Epithelial cell of prostate (primary cell): ENCODE measurements at places on chromosomes 7 and 10.
A peak's percentile ranks its signal among the peaks of the same experiment; 100 is the strongest.

DNA sequence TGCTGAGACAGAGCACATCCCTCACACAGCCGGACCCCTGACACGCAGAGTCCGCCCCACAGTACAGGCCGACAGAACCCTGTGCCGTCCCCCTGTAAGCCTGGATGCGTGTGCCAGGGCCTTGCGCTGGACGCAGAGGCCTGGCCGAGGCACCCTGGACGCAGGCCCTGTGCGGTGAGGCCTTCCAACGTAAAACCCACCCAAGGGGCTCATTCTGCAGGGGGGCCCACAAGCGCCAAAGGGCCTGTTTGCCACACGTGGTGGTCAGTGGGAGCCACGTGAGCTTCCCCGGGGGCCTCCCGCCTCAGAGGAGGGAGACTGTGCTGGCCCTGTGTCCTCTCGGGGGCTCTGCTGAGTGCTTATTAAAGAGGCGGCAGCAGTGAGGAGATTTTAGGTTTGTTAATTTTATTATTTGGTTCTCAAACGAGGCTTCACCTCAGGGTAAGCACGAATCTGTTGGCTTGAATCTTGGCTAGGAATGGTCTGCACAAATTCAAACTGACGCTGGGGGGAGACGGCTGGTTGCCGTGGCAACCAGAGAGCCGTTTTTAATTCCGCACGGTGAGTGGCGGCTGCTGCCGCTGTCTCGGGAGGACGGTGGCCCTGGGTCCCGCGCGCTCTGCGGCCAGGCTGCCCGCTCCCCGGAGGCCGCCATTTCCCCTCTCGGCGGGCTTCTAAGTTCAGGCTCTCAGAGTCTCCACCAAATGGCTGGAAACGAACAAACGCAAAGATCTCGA is 4.9 kb upstream of the ADGRA1 start:
- DNase-seq = no peak

DNA sequence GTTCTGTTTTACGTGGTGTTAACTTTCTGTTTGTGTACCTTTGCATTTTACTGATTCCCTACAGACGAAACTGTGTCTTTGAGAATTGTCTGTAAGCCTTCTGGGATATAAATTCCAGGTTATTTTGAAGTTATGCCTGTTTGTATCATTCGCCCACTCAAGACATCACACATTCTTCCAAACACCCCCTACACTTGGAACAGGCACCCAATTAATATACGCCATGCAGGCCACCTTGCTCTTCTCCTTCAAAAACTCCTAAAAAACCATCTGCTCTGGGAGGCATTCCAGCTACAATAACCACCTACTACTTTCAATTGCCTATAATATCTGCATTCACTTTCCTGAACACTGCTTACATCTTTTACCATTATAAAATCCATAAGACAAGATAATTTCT is 453.3 kb downstream of the DGKB start:
- DNase-seq = no peak

- peak; percentile 85 for DNase-seq
Observed at GRCh38 chr7:148772297-148773089, 73.8 kb downstream of the CUL1 start.

GRCh38 chr10:75286901-75287300 is 51.1 kb upstream of the COMTD1 start:
- DNase-seq = no peak

DNA sequence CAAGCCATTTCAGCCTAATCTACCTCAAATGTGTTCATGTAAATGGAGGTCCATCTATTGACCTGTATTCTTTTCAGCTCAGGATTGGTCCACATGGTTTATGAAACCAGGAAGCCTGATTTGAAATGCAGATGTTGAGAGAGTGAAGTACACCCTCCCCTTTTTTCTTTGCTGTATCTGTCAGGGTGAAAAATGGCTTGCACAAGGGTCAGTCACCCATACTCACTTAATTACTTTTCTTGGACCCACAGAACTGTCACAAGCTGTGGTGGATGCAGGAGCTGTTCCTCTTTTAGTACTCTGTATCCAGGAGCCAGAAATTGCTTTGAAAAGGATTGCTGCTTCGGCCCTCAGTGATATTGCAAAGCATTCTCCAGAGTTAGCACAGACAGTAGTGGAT is 41.2 kb downstream of the SPAG6 start:
- DNase-seq = no peak

DNA sequence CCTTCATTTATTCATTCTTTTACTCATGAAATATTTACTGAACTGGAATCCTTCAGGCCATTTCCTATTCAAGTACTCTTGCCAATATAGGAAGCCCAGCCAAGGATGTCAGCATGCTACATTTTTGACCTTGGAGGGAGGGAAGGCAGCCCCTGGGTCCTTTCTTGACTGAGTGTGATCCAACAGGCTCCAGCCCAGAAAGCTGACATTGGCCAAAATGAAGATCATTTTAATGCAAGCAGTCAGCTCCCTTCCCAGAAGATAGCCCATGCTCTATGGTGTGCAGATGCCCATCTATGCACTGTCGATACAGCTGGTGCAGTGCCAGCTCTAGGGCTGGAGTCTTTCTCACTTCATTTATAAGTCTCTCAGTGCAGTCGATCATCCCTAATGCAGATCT is 646.0 kb downstream of the KCNMA1 start:
- DNase-seq = no peak

- no peak for DNase-seq
Observed at GRCh38 chr7:25132430-25132829, 7.4 kb upstream of the CYCS start.

DNA sequence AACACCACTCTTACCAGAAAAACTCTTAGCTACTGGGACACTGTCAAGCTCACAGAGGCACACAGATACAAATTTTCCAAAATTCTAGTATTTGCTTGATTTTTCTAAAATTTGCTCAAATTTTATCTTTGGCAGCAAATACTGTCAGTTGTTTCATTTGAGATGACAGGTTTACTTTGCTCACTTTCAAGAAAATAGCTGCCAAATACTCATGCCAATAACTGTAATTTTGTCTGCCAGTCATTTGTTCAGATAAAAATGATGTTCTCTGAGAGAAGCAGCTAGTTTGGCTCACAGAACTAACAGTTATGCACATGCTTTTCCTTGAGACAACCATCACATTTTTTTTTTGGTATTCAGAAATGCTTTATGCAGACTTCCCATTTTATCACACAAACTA is 82.8 kb downstream of the LRRC18 start:
- no peak for DNase-seq

DNA sequence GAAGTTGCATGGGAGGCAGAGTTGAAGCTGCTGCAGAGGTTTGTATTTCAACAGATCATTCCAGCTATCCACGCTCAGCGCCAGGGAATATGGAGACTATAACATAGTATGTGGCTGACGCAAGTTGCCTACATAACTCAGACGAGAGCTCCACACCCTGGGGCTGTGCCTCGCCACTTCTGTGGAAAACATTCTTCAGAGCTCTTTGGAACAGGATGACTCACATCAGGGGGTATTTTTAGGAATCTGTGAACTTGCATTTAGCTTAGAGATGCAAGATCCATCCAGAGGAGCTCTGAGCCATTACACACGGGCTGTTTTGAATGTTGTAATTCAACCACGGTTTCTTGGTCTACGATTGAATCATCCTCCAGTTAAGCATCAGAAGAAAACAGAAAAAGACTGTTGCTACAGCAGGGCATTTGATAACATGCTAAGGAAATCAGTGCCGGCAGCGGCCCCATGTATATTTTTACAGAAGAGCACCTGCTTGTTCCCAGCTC is 481.5 kb upstream of the AKR1E2 start:
- DNase-seq = peak; percentile 90

- DNase-seq = no peak
Observed at GRCh38 chr7:101410743-101411507, 48.2 kb downstream of the COL26A1 start.

DNA sequence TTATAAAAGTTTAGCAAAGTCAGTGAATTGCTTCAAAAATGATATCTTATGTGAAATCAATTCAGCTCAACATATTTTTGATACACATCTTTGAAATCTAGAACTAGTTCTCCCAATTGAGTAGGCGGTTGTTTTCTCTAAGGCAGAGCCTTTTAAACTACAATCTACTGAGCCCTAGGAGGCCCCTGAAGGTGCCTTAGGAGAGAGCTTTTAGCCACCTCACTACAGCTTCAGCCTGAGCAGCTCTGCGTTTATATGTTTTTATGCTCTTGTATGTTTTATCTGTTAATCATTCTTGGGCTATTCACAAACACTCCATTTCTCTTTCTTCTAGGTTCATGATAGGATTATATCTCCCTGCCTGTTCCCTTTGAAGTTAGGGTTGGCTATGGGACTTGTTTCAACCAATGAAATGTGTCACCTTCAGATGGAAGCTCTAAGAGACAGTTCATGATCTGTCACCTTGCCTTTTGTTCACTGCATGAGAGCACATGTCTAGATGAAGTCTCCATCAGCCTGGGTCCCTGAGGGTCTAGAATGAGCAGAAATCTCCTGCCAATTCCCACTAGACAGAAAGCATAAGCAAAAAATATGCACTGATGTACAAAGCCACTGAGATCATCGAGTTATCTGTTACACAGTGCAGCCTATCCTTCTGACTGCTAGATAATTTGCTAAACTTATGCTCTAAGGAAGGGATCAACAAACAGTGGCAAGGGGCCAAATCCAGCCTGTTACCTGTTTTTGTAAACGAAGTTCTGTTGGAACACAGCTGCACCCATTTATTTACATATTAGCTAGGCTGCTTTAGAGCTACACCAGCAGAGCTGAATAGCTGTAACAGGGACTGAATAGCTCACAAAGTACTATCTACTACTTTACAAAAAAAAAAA is 128.5 kb upstream of the CDK1 start:
- DNase-seq = no peak

- DNase-seq = no peak
Observed at GRCh38 chr10:17954861-17955260, 3.1 kb downstream of the SLC39A12 start.

GRCh38 chr7:70419526-70420380 is 712.2 kb upstream of the GALNT17 start:
- no peak for DNase-seq

GRCh38 chr7:87413029-87413428 is 62.5 kb downstream of the ABCB4 start:
- DNase-seq = no peak

GRCh38 chr10:70885481-70885880 is 2.9 kb downstream of the PCBD1 start:
- no peak for DNase-seq

DNA sequence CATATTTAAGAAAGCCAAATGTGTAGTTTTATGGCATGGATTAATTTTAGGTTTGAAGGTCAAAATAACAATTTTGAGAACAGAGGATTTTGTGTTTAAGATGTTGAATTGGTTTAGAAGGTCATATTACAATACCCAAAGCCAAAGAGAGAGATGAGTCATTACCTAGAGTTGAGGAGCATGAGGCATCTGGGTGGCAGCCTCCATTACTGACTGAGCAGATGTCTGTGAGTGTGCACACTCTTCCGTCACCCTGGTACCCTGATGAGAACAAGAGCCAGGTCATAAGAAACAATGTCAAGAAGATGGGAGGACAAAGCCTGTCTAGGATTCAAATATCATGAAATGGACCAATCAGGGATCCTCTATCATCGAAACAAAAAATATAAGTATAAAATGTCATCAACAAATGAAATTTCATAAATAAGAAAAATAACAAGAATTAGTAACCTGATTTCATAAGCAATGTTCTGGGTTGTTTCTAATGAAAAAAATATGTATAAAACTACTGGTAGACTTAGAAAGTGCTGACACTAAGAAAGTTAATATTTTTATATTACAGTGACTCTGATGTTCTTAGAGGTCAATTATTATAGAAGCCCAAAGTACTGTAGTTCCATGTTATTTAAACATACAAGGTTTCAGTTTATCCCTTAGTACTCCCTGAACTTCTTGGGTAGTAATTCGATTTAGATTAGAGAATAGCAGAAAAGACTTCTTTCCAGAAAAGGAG is 20.0 kb downstream of the CUBN start:
- DNase-seq = no peak

DNA sequence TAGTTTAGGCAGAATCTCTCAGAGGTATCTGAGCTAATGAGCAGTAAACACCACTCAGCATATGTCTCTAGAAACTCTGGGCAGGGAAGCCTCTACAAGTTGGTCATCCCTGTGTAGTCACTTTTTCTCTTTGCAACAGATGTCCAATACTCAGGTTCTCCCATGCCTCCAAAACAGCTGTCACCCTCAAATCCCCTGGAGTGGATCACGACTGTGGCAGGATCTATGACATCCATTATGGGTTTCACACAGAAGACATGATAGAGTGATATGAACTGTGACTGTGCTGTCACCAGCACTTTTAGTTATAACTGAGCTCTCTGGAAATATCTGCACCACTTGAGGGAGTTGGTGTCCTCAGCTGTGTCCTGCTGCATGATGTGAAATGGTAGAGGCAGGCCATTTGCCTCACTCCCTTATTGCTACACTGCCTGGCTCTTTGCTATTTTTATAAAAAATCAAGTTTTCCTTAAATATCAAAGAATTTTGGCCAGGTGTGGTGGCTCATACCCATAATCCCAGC is 24.1 kb upstream of the ZNRF2 start:
- DNase-seq = no peak

- DNase-seq = no peak
Observed at GRCh38 chr7:54729107-54729506, 29.9 kb downstream of the SEC61G start.

- no peak for DNase-seq
Observed at GRCh38 chr10:117126034-117126433, 12.0 kb downstream of the VAX1 start.

DNA sequence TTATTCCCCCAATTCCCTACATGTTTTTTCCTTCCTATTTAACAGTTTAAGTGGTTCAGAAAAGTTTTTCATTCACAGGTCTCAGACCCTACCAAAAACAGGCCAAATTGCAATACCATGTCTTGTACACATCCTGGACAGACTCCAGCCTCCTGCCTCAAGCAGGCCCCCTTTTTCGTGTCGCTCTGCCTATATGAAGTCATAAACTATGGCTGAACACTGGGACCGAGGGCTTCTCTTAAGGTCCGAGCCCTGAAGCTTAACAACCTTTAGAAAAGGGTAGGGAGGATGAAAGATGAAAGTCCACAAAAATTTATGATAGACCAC is 1.4 kb downstream of the FBXW4 start:
- no peak for DNase-seq

- no peak for DNase-seq
Observed at GRCh38 chr10:9800011-9800410, 1217.7 kb upstream of the CELF2 start.

DNA sequence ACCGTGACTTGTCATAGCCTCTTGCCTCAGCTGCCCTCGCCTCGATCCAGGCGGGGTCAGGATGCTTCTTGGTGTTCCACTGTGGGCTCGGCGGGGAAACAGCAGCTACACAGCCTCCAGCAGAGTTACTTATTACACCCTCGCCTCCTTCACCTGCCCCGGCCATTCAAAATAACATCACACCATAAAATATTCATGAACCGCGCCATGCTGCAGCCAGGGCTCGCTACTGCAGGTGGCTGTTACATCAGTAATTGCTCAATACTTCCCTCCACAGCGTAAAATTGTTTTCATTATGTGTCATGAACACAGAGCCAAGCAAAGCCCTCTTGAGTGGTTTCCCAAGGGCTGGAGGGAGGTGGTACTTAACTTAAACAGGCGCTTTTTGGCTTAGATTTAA is 241.5 kb upstream of the SP8 start:
- DNase-seq = no peak

GRCh38 chr10:31660300-31660699 is 268.3 kb downstream of the ARHGAP12 start:
- no peak for DNase-seq

GRCh38 chr10:100311298-100311697 is 18.7 kb downstream of the PKD2L1 start:
- DNase-seq = no peak
